ENCODE measurements at places on chromosomes 16 and 17.

DNA sequence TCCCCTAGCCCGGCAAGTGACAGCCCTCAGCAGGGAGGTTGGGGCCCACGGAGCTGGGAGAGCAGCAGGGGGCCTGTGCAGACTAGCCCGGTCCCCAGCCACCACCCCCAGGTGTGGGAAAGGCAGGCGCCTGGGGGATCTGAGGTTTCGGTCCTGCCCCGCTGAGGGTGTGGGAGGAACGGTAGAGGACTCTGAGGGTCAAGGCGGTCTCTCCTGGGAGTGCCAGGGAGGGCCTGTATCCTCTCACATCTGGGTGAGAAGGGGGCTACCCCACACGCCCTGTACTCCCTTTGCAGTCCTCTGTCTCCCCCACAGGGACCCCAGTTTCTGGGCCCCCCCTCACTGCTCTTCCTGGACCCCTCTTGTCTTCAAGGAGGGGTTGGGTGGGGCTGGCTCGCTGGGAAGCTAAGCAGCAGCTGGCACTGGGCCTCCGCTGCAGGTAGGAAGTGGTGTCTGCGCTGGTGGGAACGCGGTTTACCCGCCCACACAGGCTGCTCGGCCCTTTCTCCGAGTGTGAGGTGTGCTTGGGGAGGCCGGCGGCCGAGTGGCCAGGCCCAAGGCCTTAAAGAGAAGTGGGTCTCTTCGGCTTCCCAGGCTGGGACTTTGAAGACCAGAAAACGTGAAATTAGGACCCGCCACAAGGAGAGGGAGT, 15.4 kb downstream of the CD7 start:
- DNase-seq = no peak

- DNase-seq = no peak
Measured at GRCh38 chr17:33338242-33338641, 45.1 kb upstream of the ASIC2 start.

GRCh38 chr17:47227862-47228261, 18.7 kb downstream of the MYL4 start:
- DNase-seq = no peak

DNA sequence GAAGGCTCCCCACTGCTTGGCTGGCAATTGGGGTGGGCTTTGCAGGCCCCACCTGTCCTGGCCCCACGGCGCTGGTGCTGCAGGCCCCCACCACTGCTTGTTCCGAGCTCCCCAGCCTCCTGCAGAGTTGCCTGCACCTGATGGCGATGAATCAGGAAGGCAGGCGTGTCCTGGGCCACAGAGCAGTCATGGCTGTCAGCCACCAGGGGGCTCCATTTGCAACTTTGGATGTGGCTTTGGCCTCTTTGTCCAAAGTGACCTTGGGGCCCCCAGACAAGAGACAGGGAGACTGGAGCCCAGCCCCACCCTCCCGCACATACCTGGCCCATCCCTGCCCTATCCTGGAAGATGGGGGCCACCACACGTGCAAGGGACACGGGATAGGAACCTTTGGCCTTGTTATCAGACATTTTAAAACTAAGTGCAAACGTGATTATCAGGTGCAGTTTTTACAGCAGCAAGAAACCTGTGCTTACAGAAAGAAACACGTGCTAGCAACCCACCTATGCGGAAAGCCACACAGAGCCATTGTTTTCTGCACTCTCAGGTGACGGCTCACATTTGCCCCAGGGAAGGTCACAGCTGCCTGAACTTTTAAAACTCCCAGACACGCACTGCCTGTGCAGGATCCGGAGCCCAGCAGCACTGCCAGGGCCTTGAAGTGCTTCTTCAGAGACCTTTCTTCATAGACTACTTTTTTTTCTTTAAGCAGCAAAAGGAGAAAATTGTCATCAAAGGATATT, at the start of gene DNASE1:
Gene DNASE1 (plus strand): TSS at position 443 of the 743 bp plus-strand sequence. CDS start 683 bp downstream, outside the sequence.
- DNase-seq = no peak

DNA sequence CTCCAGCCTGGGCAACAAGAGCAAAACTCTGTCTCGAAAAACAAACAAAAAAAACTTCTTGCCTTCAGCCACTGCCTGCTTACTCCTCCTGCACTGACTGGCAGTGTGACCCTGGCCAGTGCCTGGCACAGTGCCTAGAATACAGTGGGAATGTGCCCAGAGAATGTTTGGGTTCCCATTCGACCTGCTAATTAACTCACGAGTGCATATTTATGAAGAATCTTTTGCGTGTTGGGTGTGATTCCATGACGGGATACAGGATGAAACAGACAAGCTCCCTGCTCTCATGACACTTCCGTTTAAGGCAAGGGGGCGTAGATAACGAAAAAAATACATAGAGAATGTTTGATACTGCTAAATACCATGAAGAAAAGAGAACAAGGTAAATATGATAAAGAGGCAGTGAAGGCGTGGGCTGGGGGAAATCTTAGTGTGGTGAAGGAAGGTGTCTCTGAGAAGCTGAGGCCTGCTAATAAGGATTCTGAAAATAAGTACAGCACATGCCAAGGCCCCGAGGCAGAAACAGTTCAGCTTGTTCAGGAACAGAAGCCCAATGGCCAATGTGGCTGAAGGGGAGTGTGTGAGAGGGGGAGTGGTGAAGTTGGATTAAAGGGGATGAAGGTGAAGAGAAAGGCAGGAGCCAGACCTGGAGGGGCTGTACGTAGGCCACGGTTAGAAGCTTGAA, 4.3 kb downstream of the ABI3 start:
- DNase-seq = no peak

All from vagina (tissue), 2 donors.